ENCODE measurements at places on chromosomes 13 and 19. TPM values are rescaled to one million over a fixed set of nuclear protein-coding genes. Genes with fewer than 3 reads are reported as not detected.

The ZNF441 gene
- 4.2 TPM for total RNA-seq

The NKPD1 gene
- not detected for total RNA-seq

The C2CD4C gene
- total RNA-seq = 0.76 TPM

The PLA2G4C gene
- 23.9 TPM for total RNA-seq
